ENCODE measurements at places on chromosomes 12 and 14.

DNA sequence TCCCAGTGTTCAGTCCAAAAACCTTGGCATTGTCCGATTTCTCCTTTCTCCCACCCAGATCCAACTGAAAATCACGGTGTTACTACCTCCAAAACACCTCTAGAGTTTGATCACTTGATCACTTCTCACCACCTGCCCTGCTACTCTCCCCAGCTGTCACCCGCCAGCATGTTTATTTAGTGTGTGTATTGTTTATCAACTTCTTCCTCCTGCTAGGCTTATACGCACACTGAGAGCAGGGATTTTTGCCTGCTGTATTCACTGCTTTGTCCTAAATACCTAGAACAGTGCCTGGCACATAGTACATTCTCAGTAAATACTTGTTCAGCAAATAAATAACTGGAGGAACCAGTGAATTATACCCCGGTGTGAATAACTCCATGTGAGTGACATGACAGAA is 5.0 kb downstream of the BDKRB1 start:
- no peak for DNase-seq

DNA sequence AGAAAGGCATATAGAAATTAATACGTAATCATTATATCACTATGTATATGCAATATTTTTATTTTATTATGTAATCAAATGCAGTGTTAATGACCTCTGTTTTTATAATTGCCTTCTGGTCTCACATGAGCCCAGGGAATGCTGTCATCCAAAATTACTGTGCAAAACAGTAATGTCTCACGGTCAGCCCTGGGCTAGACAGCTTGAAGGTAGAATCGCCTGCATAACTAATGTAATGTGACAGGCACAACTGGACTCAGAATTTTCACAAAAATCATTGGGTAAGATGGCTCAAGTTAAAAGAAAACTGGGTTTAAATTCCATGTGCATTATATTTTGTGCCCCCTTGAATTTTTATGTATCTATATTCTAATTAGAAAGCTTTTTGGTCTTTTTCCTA is 293.3 kb downstream of the PPFIA2 start:
- no peak for DNase-seq

DNA sequence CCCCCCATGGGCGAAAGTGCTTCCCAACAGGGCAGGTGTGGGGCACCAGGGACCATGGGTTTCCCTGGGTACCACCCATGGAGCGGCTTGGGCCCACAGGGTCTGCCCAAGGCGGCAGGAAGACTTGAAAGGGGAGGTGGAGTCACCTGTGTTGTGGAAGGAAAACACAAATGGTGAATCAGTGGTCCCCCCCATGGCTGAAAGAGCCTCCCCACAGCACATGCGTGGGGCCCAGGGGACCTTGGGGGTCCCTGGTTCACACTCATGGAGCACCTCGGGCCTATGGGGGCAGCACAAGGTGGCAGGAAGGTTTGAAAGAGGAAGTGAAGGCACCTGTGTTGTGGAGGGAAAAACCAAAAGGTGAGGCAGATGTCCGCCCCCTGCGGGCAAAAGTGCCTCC is 581.9 kb downstream of the ALG10 start:
- no peak for DNase-seq

DNA sequence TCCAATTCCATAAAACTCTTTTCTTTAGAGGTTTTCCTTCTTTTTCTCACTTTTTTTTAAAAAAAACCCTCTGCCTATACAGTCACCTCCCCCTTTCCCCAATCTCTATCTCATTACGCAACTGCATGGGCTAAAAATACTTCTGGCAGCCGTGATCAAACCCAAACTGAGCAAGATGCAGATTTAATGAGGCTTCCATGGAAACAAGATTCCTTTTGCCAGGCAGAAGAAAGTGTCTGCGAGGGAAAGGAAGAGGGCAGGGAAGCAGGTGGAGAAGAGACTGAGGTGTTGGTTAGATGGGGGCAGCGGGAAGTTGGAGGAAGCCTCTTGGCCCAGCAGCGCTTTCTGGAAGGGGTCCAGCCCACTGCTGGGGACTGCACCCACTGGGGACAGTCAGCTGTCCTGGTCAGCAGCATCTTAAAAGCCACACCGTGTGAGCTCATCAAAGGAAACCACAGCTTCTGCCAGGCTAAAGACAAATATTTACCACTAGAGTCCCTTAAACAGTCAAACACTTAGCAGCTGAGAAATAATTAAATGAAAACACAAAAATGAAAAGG is 90.4 kb downstream of the SLC8A3 start:
- no peak for DNase-seq

DNA sequence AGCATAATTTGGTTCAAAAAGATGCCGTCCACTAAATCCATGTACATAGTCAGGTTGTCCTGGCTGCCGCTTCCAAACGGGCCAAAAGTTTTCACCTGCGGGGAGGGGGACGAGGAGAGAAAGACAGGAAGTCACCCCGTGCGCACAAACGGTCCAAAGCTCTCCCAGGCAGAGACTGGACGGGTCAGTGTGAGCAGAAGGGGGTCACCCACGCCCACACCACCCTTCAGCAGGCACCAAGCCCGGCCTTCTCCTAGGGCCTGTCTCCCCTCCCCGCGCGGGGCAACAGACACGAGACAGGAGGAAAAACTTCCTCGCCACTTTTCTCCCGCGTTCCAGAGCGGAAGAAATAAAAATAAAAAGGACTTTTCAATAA is 888 bp downstream of the CCDC88C start:
- DNase-seq: no peak

GRCh38 chr12:115308918-115309317 is 624.9 kb upstream of the TBX3 start:
- no peak for DNase-seq

- DNase-seq: peak; percentile 46
Measured at GRCh38 chr12:54404061-54405004, 14.7 kb downstream of the ITGA5 start.
